CD4-positive, alpha-beta T cell treated with Interferon alpha-2 for 1 hour (primary cell): ENCODE measurements at places on chromosomes 12 and 14.

GRCh38 chr12:109736552-109737108, 23.0 kb downstream of the FAM222A start:
- DNase-seq = no peak

- DNase-seq = no peak
Observed at GRCh38 chr12:72207079-72207478, 65.1 kb upstream of the TRHDE start.

DNA sequence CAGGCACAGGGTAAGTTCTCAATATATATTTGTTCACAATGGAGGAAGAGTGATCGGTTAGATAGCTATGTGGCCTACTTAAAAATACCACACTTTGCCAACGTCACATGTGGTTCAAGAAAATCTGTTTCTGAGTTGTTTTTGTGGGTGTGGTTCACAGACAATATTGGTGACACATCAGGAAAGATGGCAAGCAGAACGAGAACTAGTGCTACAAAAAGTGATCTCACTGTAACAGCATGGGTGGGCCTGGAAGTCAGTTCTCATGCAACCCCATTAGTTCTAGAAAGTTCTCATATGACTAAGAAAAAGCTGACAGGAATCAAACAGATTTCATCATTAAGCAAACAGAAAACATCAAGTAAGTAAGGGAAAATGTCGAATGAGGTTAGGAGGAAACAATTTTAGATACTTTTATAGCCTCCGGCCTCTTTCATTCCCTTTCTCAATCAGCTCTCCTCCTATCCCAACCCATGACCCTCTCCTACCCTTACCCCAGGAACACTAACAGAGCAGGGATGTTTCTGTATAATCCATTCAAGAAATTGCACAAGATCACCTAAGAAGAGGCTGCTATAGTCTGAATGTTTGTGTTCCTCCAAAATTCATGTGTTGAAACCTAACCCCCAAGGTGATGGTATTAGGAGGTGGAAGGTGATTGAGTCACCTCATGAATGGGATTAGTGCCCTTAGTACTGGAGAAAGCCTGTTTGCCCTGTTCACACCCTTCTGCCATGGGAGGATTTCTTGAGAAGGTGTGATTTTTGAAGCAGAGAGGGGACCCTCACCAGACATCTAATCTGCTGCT, 15.5 kb upstream of the NTN4 start:
- DNase-seq = peak; percentile 51

DNA sequence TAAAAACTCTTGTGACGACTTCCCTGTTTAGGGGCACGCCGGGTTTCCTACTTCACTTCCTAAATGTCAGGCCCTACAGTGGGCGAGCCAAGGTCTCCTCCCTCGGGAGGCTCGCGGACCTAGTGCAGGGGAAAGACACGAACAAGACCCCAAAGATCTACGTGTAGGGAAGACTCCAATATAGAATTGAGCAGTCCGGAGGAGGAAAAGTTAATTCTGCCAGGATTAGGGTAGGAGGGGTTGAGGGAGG, 564 bp downstream of the ATXN3 start:
- DNase-seq = no peak

- DNase-seq = no peak
Observed at GRCh38 chr12:6818222-6818621, 3.4 kb upstream of the GPR162 start.

- DNase-seq = no peak
Observed at GRCh38 chr12:117262749-117263148, 72.5 kb upstream of the FBXO21 start.

GRCh38 chr14:101473795-101474562, 87.3 kb upstream of the DIO3 start:
- DNase-seq = no peak

DNA sequence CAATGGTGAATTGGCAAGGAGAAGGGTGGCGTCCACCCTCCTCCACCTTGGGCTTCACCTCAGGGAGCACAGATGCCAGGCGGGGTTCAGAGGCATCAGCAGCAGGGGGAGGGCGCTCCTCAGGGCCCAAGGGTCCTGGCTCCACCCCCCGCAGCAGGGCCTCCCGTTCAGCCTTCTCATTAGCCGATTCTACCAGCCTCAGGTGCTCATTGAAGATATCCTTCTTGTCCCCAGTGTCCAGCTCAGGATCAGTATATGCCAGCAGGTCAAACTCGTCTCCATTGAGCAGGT, 19.3 kb upstream of the PRKAG1 start:
- DNase-seq = no peak

DNA sequence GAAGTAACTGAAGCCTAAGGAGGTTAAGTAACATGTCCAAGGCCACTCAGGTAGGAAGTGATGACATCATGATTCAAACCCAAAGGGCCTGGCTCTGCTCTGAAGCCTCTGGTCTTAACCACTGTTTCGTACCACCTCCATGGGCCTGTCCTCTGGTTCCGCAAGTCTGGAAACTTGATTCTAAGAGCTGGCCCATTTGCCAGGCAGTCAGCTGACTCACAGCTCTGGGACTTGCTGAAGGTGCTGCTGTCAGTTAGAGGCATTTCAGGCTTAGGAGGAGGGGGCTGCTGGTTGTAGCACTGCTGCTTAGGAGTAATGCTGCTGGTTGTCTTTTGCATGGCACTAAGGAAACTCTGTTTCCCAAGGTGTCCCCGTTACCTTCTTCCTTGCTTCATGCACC, 7.9 kb downstream of the NRXN3 start:
- no peak for DNase-seq

- no peak for DNase-seq
Observed at GRCh38 chr14:50022661-50023060, 93.7 kb downstream of the VCPKMT start.

- DNase-seq = peak; percentile 81
Observed at GRCh38 chr12:47741340-47741703, 16.0 kb upstream of the ENDOU start.

- DNase-seq = no peak
Observed at GRCh38 chr14:103126088-103126872, 3.0 kb downstream of the TNFAIP2 start.

DNA sequence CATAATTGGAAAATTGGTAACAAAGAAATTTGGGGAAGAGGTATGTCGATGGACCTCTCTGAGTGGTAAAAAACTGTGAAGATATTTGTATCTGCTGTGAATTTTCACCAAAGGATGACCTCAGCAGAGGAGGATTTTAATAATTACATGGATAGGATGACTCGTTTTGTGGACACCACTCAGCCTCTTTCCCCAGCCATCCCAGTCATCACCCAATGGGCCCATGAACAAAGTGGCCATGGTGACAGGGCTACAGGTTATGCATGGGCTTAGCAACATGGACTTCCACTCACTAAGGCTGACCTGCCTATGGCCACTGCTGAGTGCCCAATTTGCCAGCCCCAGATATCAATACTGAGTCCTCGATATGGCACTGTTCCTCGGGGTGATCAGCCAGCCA, 577.5 kb upstream of the FBXO33 start:
- DNase-seq = no peak

- no peak for DNase-seq
Observed at GRCh38 chr14:29763342-29763858, 164.2 kb downstream of the PRKD1 start.

- DNase-seq = no peak
Observed at GRCh38 chr14:90850487-90850886, 34.3 kb upstream of the TTC7B start.

DNA sequence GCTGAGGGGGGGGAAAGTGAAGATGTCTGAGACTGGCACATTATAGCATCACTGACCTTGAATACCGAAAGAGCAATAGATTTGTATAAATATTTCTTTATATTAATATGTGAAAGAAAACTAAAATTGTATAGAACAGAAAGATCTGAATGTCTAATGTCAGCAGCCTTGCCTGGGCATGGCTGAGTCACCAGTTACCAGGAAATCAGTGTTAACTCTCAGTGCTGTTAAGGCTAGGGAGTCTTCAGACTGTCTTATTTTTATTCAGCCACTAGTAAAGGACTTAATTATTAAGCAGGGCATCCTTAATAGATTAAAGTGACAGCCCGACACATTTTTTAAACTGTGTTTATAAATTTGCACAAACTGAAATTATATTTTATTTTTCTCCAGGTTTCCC, 122.9 kb upstream of the AEBP2 start:
- DNase-seq = no peak

- peak; percentile 47 for DNase-seq
Observed at GRCh38 chr12:92927055-92927435, 2.0 kb downstream of the EEA1 start.

DNA sequence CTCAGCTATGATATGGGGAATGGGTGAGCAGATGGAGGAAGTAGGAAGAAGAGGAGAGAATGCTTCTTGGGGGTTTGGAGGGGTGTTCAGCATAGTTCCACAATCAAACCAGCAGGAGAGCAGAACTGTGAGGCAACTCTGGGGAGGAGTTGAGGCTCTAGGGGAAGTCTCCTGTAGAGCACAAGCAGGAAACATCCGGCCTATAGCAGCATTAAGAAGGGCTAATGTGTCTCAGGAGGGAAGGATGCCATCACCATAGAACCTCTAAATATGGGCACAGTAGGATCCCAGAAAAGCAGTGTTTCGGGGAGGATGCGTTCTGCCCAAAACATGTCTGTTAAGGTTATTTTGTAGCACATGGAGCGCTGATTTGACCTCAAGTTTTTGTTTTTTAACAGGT, 8.4 kb upstream of the SALL2 start:
- DNase-seq = no peak

DNA sequence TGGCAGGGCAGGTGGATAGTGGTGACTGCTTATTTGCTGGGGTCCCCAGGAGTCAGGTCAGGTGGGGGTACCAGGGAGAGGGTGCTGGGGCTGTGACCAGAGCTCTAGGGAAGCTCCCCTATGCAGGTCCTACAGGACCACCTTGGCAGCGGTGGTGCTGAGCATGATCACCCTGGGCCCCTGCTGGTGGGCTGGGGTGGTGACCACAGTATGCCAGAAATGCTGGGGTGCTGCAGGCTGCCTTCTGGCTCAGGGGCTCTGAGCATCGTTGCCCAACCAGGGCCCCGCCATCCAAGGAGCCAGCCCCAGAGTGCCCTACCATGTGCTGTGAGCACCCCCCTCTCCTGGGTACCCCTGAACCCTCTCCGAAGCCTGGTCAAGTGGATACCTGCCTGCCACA, 17.5 kb upstream of the NUDT14 start:
- DNase-seq = no peak
